Endodermal cell (in vitro differentiated cells): ENCODE measurements at places on chromosomes 16 and 17. TPM values are rescaled to one million over a fixed set of nuclear protein-coding genes. Genes with fewer than 3 reads are reported as not detected.

The BTBD17 gene
- total RNA-seq, result 0.18 to 0.40 TPM in 2 of 3 replicates, not detected in the other

The FADS6 gene
- 5.7 to 24.7 TPM (median 7.1 TPM) in 3 replicates for total RNA-seq

GRCh38 chr16:30947859-30948666 lies 805 bp upstream of the ORAI3 start:
- DNase-seq, result peak; percentile 100
- H3K27ac ChIP-seq, result peak overlapping the region; percentile 95
- peaks cover 38% of the 10 kb centered on the region for H3K36me3 ChIP-seq
- no peaks in the 10 kb centered on the region for H3K27me3 ChIP-seq

DNA sequence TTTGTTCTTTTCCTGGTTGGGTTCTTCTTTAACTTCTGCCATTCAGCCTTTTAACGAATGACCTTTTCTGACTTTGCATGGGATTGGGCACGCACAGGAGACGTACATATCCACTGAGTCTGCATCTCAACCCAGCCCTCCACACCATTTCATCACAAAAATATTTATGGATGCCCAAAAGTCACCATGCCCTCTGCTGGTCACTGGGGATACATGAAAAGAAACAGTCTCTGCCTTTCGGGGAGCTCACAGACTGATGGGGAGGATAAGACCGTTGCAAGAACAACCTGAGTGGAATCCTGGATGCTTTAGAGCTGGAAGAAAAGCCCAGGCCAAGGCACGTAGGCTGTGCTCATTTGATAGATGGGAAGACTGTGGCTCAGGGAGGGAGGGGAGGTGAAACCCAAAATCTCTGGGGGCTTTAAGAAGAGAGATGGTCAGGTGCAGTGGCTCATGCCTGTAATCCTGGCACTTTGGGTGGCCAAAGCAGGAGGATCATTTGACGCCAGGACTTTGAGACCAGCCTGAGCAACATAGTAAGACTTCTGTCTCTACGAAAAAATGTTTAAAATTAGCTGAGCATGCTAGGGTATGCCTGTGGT lies 7.9 kb upstream of the MT2A start:
- no peaks in the 10 kb centered on the region for H3K4me1 ChIP-seq
- no peak overlapping the region for H3K4me3 ChIP-seq
- peaks cover 5% of the 10 kb centered on the region for H3K27me3 ChIP-seq

DNA sequence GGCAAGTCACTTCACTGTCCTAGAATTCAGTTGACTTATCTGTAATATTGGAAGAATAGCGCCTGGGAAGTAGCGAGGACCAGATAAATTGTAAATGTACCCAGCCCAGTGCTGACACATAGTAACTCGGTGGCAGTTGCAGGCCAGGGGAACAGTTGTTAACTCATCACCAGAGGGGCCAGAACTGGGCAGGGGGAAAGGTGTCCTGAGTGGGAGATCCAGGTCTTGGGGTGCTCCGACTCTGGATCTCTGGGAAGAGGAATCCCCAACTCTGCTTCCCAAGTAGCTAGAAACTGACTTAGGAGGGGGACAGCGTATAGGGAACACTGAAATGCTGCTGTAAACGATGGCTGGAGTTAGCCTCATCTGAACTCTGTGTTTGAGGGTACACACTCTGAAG lies 23.0 kb downstream of the BCL7C start:
- no peaks in the 10 kb centered on the region for H3K4me1 ChIP-seq
- DNase-seq, result no peak
- peaks cover 43% of the 10 kb centered on the region for H3K36me3 ChIP-seq
- no peak overlapping the region for H3K4me3 ChIP-seq
- H3K27ac ChIP-seq, result no peak overlapping the region

DNA sequence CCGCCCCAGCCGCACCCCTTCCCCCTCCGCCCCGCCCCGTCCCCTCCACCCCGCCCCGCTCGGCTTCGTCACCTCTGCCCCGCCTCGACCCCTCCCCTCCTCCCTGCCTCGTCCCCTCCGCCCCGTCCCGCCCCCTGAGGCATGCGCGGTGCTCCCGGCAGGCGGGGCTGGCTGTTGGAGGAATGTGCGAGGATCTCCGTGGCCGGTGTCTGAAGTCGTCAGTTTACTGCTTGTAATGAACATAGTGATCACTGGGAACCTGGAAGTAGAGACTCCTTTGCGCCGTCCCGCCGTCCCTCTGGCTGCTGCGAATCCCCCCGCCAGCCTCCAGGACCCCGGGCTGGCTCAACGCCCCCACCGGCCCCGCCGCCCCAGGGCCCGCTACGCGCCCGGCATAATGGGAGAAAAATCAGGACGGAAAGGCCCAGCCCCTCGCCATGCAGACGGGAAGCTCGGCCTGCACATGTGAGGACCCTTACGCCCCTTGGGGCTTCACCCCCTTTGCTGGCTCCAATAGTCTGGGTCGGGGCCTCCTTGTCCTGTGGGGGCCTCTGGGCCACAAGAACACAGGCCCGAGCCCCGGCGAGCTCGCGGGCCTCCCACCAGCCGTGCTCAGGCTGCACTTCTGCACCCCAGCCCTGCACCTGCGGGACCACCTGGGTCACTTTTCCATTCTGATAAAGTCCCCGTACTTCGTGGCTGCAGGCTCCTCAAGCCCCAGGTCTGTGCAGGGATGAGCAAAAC lies 743.1 kb downstream of the KCNJ18 start:
- no peak overlapping the region for H3K4me3 ChIP-seq
- H3K4me1 ChIP-seq, result no peaks in the 10 kb centered on the region
- DNase-seq, result no peak
